ENCODE measurements at places on chromosomes 12 and 14.

DNA sequence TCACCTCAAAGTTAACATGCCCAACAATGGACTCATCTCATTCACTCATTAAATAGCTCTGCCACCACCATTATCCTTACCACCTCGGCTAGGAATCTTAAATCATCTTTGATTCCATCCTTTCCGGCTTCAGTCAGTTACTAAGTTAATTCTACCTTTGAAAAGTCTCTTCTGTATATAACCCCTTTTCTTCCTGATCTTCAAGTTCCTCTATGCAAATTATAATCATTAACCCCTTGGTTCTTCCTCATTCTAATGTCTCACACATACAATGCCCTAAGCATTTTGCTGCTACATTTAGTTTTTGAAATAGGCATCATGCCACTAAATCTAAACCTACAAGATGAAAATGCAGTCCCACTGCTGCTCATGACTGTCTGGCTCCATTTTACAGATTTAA lies 51.6 kb downstream of the ATP2B1 start:
- no peak for DNase-seq

GRCh38 chr12:123059500-123059899 lies 79.0 kb downstream of the ARL6IP4 start:
- no peak for DNase-seq

DNA sequence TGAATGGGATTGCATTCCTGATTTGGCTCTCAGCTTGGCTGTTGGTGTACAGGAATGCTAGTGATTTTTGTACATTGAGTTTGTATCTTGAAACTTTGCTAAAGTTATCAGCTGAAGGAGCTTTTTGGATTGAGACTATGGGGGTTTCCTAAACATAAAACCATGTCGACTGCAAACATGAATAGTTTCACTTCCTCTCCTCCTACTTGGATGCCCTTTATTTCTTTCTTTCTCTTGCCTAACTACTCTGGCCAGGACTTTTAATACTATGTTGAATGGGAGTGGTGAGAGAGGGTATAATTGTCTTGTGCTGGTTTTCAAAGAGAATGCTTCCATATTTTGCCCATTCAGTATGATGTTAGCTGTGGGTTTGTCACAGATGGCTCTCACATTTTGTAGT lies 141.5 kb downstream of the CEP83 start:
- DNase-seq = no peak

DNA sequence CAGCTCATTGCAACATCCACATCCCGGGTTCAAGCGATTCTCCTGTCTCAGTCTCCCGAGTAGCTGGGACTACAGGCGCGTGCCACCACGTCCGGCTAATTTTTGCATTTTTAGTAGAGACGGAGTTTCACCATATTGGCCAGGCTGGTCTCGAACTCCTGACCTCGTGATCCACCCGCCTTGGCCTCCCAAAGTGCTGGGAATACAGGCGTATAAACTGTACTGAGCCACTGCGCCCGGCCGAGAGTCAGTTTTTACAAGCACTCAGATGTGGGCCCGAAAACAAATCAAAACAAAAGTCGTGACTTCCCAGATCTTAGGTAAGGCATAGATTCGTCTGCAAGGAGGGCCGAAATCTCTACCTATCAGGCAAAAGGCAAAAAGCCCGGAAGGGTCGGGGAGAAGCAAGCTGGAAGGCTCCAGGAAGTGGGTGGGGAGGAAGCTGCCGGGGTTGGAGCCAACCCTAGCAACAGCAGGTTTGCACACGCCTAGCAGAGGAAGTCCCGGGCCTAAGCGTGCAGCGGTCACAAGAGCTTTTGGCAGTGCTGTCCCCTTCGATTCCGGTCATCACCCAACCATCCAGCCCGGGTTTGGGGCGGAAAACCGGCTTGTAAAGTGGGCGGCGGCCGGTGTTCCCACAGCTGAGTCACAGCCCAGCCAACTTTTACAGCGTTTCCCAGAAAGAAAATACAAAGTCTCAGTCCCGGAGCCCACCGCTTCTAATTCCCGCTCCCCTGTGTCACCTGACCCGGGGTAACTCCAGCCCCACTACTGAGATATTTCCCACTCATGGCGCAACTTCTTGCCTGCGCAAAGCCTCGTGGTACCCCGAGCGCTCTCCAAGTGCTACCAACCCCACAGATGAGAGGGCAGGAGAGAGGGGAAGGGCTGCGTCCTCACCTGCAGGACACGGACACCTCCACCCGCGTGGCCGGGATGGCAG lies 583 bp downstream of the CPNE8 start:
- DNase-seq = no peak

GRCh38 chr12:124609041-124609989 lies 41.9 kb upstream of the NCOR2 start:
- DNase-seq = no peak

GRCh38 chr14:24040692-24041091 lies 11.1 kb upstream of the CARMIL3 start:
- DNase-seq = no peak

- no peak for DNase-seq
These were observed 186.4 kb downstream of the PIWIL1 start for GRCh38 chr12:130523863-130524614.

DNA sequence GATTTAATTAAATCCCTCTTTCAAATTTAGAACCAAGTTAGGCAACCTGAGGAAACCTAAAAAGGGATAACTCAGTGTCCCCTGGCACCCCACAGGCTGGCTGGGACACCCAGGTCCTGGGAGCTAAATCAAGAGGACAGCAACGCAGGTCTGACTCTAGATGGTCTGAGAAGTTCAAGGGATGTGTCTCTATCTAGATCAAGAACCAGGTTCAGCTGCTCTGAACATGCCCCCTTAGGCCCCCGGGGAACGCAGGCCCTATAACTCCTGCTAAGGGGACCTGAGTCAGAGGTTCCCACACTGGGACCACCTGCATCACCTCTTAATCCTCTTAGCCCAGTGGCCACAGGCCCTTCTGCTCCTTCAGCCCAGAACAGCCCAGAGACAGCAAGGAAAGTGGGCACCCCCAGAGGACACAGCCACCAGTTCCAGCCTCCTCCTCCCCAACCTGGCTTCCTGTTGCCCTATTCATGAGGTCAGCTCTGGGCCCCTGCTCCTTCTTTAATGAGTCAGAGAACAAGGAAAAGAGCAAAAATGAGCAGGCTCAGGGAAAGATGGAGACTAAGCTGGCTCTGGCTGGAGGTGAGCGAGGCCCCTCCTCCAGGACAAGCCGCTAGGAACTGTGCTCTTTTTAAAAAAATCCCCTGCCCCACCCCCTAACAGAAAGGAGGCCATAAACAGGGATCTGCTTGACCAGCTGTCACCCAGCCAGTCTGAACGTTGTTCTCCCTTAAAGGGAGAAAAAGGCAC lies 10.8 kb downstream of the PITPNM2 start:
- no peak for DNase-seq

- DNase-seq = no peak
These were observed 920.1 kb downstream of the FLRT2 start for GRCh38 chr14:86450085-86450484.

GRCh38 chr12:2049604-2050540 lies 2.9 kb upstream of the CACNA1C start:
- no peak for DNase-seq

GRCh38 chr12:78863482-78864402 lies 832 bp upstream of the SYT1 start:
- no peak for DNase-seq

DNA sequence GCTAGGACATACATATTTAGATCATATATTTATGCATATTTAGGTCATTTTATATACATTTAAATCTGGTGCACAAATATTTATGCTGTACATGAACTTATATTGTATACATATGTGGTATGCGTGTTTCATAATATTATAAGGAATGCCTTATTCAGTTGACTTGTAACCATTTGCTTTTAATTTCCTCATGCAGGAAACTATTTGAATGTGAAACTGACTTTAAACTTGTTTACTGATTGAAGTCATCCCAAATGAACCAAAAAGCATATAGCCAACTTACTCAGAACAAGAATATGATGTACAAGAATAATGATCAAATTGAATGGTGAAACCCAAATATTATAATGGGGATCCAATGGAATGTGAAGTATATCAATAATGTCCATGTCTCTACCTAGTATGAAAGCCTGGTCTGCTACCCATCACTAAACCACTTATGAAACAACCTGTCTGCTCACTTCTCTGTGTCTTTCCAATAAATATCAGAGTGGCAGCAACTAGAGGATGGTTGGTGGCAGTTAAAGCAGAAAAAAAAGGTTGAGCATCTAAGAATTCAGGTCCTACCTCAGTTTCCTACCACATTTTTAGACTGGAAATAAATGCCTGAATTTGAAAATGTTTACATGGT lies 38.3 kb downstream of the RPS6KA5 start:
- DNase-seq = no peak

- no peak for DNase-seq
These were observed at the start of gene CLEC4C for GRCh38 chr12:7747246-7747645. Gene CLEC4C, minus strand, starts transcription at chr12:7747375. Its CDS starts 27 bp downstream, at chr12:7747348.

GRCh38 chr14:101849640-101850039 lies 88.1 kb downstream of the PPP2R5C start:
- DNase-seq = no peak

GRCh38 chr14:38079268-38079667 lies 128.4 kb upstream of the SSTR1 start:
- no peak for DNase-seq

DNA sequence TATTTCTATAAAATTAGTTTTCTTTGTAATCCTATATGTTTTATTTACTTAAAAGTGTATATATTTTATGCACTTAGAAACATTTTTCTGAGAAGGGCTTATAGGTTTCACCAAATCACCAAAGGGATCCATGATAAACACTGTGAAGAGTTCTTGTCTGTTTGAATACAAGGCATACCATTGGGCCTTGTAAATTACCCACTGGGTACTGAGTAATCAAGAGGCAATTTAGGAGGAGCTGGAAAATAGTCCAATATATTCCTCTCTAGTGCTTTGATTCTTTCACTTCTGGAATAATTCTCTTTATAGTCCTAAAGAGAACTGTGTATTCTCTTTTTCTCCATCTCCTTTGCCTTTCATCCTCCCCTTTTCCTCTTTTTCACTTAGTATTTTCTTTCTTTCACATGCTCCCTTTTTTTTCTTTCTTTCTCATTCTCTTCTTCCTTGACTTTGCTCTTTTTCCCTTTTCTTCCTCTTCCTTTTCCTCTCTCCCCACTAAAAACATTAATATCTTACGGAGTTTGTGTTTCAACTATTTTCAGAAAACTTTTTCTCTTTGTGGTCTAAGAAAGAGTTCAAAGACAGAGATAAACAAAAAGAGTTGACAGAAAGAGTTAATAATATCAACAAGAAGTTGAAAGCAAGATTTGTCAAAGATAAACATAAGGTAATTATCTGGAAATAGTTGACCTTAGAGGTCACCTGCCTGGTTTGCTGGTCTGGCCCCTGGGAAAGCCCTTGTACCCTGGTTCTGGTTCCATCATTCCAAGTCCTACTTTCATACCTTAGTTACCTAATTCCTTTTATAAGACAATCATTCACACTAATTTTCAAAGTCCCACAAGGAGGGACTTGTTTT lies 435.3 kb downstream of the RAD51B start:
- no peak for DNase-seq

DNA sequence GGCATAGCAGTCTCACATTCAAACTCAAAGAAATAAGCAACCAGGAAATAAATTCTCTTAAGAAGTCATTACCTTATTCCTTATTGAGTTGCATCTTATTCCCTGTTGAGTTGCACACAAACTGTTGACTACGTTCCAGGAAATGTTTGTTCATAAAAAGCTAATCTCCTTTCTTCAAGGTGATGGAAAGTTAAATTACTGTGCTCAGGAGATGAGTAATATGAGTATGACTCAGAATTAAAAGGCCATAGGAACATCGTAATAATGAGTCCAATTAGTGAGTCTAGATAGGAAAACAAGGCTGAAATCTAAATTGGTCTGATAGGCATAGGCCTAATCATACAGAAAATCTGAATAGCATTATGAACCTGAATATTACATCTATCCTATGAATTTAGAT lies 203.1 kb downstream of the SLC2A13 start:
- DNase-seq = no peak

DNA sequence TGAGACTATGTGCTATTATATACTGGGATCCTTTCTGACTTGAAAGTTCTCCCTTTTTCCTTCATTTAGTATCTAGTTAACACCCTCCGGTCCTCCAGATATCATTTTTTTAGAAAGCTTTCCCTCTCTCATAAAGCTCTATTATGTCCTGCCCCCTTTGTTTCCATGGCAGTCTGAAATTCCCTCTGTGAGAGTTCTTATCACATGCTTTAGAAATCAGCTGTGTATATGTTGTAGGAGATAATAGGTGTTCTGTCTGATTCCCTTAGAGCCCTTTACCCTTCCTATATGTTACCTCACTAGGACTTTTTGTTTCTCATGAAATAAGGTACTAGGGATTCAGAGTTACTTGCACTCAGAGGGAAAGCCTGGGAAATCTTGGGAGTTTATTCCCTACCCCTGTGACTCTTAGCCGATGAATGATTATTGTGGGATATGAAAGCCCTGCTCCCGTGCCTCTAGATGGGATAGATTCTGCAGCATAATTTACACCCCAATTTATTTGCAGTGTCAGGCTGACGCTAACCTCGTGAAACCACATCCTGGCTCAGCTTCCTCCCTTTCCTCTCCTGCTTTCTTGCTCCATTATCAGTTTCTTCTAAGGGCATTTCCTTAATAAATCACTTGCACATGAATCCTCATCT lies 448.4 kb downstream of the MDGA2 start:
- no peak for DNase-seq

DNA sequence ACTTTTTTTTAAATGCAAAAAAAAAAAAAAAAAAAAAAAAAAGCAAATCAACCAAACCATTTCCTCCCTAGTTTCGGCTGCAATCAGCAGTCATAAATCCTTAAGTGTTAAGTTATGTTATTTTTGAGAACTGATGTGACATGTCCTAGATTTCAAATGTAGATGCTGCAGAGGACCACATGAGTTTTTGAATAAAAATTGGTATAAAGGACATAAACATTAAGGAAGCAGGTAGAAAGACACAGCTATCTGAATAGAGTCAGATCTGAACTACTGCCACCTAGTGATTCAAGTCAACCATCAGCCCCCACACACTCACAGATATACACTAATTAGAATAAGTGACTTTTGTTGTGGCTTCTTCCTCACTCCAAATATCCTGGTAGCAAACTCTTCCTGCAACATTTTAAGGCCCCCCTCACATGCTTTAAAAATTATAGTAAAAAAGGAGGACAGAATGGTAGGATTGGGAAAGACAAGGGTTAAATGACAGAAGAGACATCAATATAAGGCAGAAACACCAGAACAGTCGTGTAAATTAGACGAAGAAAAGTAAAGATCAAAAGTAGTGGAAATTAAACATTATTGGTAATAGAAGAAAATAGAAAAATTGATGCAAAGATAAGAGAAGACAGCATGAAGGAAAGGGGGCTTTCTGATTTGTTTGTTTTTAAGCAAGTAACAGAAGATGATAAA lies 394.5 kb upstream of the ATP2B1 start:
- DNase-seq = no peak

GRCh38 chr12:46915836-46916235 lies 90.0 kb upstream of the SLC38A4 start:
- DNase-seq = no peak
